ENCODE measurements at places on chromosomes 5 and 9. TPM values are rescaled to one million over a fixed set of nuclear protein-coding genes. Genes with fewer than 3 reads are reported as not detected.

FGFR4 gene
- 3.5 TPM for total RNA-seq

RFX3 gene
- total RNA-seq, result 5.2 TPM

CSNK1A1 gene
- 197 TPM for total RNA-seq

COL15A1 gene
- 34.7 TPM for total RNA-seq

PCDHB2 gene
- 1.4 TPM for total RNA-seq

ACO1 gene
- 43.8 TPM for total RNA-seq
